ENCODE measurements at places on chromosomes 3 and 15.
A peak's percentile ranks its signal among the peaks of the same experiment; 100 is the strongest.

DNA sequence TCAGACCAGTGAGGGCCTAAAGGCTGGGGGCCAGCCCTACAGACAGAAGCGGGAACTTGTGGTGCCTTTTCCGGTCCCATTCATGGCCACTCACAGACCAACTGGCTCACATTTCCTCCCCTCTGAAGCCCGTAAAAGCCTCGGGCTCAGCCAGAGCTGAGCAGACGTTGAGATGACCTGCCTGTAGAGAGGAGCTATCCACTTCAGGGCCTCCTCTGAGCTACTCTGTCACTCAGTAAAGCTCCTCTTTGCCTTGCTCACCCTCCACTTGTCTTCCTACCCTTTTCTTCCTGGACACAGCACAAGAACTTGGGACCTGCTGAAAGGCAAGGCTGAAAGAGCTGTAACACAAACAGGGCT lies 53.5 kb downstream of the SLMAP start:
- DNase-seq, result no peak

DNA sequence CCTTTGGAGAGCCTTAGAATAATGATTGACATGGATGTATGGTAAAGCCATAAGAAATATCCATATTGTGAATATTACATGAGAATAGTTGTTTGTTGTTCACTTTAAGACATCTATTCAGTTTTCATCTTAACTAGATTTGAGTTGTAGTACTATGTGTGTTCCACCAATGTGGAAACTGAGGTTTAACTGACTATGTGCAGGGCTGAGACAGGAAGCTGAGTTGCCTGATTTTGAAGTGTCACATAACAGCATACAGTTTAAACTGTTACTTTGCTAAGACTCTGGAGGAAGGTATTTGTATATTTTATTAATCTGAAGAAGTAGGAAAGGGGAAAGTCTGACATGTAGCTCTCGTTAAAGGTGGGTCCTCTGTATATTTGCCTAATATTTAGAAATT lies 2.1 kb downstream of the ECT2 start:
- DNase-seq, result no peak

DNA sequence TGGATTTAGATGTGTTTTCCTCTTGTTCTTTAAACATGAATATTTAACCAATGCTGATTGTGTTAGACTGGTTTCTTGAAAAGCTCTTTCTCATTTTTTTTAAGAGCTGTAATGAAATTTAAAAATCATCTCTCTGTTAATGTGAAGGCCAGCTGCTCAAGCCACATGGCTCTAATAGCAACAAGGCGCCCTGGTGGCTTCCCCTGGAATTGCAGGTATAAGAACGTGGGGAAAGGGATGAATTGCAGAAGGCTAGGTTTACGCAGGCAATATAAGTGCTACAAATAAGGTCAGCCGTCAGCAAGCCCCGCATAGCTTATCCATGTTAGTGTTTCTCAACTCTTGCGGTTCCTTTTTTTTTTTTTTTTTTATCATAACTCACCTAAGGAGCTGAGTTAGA lies 108.5 kb downstream of the SAMMSON start:
- DNase-seq, result no peak

DNA sequence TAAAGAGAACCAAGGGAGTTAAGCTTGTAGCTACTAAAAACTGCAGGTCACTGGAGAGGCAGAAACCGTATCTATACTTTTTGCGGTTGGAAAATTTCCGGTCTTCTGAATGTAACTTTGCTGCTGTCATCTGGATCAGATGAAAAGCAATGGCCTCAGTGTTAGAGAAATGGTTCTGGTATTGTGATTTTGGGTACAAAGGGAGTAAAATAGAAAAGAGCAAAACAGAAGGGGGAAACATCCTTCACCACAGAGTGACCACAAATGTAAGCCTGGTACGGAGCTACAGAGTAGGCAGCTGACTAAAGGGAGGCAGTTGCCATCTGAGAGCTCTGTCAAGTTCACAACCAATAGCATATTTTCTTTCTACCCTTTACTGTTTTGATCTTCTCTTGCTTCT lies 5.6 kb downstream of the CD96 start:
- DNase-seq, result no peak

- DNase-seq, result no peak
Observed at GRCh38 chr15:63238796-63239195, 38.6 kb upstream of the APH1B start.

DNA sequence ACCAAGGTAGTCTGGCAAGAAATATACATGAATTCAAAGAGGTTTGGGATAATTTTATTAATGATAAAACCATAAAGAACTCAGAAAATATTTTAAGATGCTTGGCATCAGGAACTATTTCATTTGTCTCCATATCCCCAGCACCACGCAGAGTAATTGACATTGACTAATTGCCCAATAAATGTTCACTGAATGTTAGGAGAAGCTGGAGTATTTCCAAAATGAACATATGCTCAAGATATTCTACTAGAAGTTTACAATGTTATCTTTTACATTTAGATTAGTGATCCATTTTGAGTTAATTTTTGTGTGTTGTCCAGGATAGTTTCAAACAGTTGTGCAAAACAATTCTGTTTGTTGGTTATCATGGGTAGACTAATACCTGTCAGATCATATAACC lies 298.8 kb upstream of the CTDSPL start:
- no peak for DNase-seq

- DNase-seq, result no peak
Observed at GRCh38 chr15:93517176-93517575, 428.2 kb upstream of the RGMA start.

- DNase-seq, result no peak
Observed at GRCh38 chr3:191363221-191363620, 32.9 kb upstream of the UTS2B start.

GRCh38 chr3:99175276-99175812 lies 273.8 kb upstream of the DCBLD2 start:
- no peak for DNase-seq

DNA sequence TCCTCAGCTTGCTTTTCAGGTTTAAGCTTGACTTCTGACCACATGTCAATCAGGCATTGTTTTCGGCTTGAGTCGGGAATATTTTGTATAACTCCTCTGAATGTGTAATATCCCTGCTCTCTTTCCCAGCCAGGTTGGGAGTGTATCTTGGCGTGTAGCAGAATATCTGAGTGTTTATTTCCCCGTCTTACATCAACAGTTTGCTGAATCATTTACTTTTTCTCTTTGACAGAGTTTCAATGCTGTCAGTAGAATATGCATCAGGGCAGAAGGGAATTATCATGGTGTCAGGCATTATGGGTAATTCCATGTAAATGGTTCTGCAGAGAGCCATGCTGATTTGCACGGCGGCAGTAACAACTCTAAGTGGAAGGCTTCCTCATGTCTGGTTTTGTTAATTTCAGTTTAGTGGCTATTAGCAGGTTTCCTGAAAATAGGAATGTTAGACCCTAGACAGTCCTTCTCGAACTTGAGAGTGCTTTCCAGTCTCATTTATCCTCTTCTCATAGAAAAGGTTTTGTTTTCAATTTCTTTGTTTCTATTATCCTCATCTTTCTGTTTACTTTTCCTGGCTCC lies 566.3 kb downstream of the AGBL1 start:
- no peak for DNase-seq

GRCh38 chr15:31340047-31340446 lies 13.4 kb downstream of the KLF13 start:
- no peak for DNase-seq

GRCh38 chr3:101827211-101828174 lies 21.8 kb upstream of the NFKBIZ start:
- no peak for DNase-seq

DNA sequence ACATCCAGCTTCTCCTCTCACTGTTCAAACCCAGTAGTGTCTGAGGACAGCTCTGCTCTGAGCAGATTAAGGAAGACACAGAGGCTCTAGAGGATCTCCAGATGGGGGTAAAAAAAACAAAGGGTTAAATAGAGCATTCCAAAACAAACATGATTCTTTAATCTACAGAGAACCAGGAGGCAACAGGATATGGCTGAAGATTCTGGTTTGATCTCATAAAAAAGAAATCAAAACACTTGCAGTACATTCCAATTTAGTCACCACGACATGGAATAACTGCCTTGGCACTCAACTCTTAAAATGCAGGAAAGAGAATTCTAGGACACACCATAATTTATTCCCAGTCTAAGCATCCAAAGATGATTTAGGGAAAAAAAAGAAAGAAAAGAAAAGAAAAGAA lies 32.0 kb downstream of the TM4SF4 start:
- DNase-seq, result no peak

DNA sequence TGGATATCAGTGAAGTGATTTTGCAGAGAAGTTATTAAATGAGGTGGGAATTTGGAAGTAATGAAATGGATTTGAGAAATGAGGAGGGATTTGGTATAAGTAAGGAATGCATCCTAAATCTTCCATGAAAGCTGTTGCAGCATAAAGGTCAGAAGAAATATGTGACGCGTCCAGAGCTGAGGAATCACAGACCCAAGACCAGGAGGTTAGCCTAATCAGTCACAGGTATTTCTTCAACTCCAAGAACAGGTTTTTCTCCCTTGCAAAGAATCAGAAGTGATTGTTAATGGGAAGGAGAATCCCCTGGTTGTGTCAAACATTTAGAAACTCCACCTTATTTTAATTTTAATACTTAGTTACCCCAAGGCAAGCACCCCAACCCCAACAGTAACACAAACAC lies 253.2 kb downstream of the MEX3B start:
- no peak for DNase-seq

DNA sequence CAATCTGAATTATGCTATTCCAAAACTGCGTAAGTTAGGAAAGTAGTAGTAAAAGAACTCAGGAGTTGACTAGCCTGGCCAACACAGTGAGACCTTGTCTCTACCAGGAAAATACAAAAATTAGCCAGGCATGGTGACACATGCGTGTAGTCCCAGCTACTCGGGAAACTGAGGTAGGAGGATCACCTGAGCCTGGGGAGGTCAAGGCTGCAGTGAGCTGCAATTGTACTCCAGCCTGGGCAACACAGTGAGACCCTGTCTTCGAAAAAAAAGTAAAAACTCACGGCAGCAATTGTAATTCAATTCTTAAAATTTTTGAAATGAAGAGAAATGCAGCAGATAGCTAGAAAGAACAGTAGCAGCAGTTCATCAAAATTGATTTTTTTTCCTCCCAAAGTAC lies 9.7 kb downstream of the GABPB1 start:
- no peak for DNase-seq

GRCh38 chr3:178518660-178519396 lies 17.4 kb upstream of the KCNMB2 start:
- no peak for DNase-seq

DNA sequence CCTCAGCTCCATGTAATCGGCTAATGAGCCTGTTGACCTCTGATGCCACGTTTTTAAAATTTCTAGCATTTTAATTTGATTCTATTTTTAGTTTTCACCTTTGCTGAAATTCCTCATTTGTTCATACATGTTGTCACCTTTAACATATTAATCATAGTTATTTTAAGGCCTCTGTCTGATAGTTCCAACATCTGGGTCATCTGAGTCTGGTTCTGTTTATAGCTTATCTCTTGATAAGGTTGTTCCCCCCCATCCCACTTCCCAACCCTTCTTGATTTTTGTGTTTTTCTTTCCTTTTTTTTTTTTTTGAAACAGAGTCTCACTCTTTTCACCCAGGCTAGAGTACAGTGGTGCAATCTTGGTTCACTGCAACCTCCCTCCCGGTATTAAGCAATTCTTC lies 36.4 kb downstream of the MAP2K1 start:
- no peak for DNase-seq

- DNase-seq, result no peak
Observed at GRCh38 chr15:90060797-90061196, 41.5 kb downstream of the IDH2 start.

- no peak for DNase-seq
Observed at GRCh38 chr3:39178553-39178952, 13.8 kb downstream of the XIRP1 start.

- DNase-seq, result no peak
Observed at GRCh38 chr15:85689729-85690128, 105.0 kb downstream of the KLHL25 start.

DNA sequence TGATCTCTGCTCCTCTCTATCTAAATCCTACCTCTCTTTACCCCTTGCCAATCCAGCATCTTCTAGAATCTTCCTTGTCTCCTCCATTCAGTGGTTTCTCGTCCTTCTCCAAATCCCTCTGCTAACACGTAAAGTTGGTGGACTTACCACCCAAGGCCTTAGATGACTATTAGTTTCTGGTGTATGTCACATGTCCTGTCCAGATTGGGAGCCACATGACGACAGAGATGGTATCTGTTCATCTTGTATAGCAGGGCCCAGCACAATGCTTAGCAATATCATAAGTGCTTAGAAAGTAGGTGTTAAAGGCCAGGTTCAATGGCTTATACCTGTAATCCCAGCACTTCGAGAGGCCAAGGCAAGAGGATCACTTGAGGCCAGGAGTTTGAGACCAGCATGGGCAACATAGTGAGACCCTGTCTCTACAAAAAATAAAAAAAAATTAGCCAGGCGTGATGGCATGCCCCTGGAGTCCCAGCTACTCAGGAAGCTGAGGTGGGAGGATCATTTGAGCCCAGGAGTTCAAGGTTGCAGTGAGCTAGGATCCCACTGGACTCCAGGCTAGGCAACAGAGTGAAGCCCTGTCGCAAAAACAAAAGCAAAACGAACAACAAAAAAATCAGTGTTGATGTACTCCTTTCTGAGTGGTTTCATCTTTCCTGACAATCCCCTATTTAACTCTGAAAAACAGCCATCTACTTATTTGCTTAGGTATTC lies 81.8 kb downstream of the HMG20A start:
- no peak for DNase-seq

DNA sequence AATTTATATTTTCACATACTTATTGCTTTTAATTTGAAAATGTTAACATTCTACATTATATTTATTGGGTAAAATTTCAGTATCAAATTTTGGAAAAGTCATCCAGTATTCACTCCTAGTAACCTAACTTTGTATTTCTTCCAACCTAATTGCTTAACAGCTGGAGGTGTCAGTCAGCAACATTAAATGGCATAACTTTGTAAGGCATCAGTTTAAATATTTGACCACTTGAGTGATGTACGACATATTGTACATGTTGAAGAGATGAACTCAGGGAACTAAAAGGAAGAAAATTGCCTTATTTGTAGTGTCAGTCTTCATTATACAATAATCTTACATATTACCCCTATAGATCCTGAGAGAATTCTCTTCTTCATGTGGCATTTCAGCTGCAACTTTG lies 326.8 kb downstream of the NAALADL2 start:
- no peak for DNase-seq

GRCh38 chr3:24688446-24689148 lies 193.9 kb upstream of the THRB start:
- DNase-seq, result peak; percentile 58

DNA sequence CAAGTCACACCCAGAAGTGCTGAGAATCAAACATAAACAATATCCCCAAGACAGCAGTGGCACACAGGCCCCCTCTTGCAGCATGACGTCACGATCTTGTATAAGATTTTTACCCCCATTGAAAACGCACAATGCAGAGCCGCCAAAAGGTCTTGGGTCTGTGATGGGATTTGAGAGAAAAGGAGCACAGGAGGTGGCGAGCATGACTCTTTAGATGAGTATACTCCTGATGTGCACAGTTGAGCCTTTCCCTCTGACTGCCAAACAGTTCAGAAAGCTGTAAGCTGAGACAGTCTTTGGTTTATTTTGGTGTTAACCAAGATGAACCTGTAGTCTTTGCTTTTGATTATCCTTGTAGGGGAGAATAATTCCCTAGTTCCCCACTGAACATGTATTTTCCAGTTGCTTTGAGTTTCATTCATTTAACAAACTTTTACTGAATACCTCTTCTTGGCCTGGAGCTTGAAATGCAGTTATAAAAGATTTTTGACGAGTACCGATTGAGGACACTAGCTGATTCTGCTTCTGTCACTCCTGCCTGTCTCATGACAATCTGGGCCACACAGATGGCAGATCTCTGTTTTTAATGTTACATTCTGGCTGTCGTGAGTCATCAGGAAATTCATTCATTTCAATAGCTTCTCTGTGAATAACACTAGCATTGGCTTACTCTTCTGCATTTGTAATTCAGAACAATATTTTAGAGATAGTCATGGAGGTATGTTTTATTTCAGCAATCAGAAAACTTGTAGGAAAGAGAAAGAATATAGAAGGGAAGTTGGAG lies 28.9 kb downstream of the CFAP91 start:
- DNase-seq, result no peak

Data from A549 (cell line).